ENCODE measurements at places on chromosomes 2 and 18.
A peak's percentile ranks its signal among the peaks of the same experiment; 100 is the strongest.

GRCh38 chr2:212173756-212174510, 364.7 kb downstream of the ERBB4 start:
- no peak for DNase-seq

- DNase-seq, result no peak
Measured at GRCh38 chr18:57900906-57901435, 97.9 kb upstream of the ATP8B1 start.

- DNase-seq, result no peak
Measured at GRCh38 chr2:165594935-165595255, 125.4 kb downstream of the CSRNP3 start.

DNA sequence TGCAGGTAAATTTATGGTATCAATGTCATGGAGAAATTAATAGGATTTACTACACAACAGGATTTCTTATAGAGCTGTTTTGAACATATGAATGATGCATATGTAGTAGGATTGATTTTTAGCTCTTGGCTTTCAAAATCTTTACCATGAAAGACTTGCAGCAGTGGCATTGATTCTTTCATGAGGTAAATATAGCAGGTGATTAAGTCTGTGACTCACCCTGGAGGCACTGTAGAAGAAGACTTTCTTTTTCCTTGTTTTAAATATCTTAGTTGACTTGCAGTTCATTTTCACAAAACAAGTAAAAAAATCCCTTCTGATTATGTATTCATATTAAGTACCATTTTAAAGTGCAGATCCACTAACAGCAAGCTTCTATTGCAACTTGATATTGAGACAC, 463.0 kb downstream of the FBXO15 start:
- peak; percentile 22 for DNase-seq

- no peak for DNase-seq
Measured at GRCh38 chr2:237754182-237754581, 44.4 kb upstream of the RBM44 start.

GRCh38 chr18:8468191-8468590, 141.0 kb upstream of the RAB12 start:
- DNase-seq, result no peak

- peak; percentile 74 for DNase-seq
Measured at GRCh38 chr2:44553456-44553855, 191.7 kb downstream of the CAMKMT start.

DNA sequence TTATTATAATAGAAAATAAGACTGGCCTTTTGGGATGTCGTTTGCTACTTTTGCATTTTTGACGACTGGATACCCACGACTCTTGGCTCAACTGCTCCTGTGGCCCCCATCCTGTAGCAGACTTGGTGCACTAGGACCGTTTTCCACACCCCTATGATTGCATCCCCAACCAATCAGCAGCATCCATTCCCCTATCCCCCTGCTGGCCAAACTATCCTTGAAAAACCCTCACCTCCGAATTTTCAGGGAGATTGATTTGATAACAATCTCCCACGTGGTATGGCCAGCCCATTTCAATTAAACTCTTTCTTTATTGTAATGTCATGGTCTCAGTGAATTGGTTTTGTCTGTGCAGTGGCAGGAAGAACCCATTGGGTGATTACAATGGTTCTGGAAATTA, 37.9 kb upstream of the TTR start:
- DNase-seq, result no peak

- peak; percentile 67 for DNase-seq
Measured at GRCh38 chr2:196170606-196171247, 651 bp downstream of the STK17B start.

DNA sequence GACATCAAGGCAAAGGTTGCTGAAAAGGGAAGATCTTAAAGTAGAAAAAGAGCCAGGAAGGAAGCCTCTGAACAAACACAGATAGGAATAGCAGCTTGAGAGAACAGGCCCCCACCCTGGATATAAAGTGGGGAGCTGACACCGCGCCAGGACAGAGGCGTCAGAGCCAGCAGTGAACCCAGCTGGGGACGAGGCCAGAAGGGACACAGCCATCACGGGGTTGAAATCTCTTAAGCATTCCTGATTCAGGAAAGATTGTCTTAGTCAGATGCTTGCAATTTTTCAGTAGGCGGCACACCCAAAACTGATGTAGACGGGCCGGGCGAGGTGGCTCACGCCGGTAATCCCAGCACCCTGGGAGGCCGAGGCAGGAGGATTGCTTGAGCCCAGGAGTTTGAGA, 93.8 kb upstream of the PHLPP1 start:
- DNase-seq, result no peak

DNA sequence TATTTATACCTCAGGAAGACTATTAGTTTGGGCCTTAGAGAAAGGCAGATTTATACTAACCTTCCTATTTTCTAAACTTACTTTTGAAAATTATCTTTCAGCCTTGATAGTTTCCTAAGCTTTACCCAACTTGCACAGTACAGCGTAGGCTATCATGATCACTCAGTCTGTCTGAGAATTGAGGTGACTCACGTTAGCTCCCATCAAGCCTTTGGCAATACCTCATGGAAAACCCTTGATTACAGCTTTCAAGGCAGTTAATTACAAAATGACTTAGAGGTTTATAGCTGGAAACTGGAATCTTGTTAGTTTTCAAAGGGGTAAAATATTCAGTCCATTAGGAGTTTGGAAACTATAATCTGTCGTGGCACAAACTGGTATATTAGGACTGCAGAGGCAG, 26.4 kb upstream of the ARMC9 start:
- DNase-seq, result peak; percentile 62

- no peak for DNase-seq
Measured at GRCh38 chr2:66460031-66460430, 25.1 kb downstream of the MEIS1 start.

- DNase-seq, result peak; percentile 59
Measured at GRCh38 chr2:62760555-62760954, 55.0 kb downstream of the EHBP1 start.

GRCh38 chr2:189557373-189557772, 23.2 kb downstream of the SLC40A1 start:
- DNase-seq, result no peak

DNA sequence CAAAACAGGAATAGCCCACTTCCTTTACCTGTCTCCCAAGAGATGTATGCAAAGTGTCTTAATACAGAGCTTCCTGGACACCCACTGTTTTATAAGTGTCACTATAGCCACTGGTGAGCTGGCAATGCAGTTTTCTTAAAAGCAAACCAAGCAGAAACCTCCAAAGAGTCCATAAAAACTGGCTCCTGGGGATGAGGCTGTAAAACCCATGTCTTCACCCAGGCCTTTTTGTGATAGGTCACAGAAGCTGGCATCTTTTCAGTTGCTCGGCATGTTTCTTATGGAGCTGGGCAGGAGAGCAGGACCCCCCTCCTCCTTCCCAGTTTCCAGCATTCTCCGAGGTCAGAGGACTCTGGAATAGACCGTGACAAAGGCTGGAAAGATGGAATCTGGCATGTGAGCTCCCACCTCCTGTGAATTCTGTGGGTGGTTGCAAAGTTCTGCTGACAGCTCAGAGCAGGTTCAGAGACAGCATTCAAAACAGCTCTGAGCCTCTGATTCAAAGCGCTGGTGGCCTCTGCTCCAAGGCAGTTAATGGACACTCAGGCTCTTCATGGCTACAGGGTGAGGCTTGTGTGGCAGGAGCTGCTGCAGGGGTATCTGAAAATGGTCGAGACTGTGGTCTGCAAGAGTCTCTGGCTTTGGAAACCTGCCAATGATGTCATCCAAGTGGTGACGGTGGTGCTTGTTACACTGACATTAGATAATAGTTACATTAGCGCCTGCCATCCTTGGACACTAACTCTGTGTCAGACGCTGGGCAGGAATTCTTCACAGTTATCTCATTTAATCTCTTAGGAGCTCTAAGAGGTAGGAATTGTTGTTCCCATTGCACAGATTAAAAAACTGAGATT, 283.4 kb downstream of the CLIP4 start:
- DNase-seq, result no peak

DNA sequence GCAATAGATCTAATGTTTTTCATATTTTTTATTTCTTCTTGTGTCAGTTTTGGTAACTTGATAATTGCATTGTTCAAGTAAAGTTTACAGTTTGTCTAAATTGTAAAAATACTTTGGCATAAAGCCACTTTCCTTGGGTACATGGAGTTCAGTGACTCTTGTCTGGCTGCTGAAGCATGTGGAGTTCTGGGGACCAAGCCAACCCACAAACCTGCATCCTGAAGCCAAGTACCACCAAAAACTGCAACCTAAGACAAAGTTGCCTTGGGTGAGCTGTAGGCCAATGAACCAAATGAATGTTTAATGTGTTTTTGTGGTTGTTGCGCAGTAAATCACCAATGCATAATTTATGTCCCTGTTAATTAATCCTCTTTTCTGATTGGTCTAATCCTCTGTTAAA, 872.6 kb downstream of the BCL11A start:
- DNase-seq, result no peak

- DNase-seq, result no peak
Measured at GRCh38 chr2:223597076-223597475, 5.1 kb downstream of the SCG2 start.

DNA sequence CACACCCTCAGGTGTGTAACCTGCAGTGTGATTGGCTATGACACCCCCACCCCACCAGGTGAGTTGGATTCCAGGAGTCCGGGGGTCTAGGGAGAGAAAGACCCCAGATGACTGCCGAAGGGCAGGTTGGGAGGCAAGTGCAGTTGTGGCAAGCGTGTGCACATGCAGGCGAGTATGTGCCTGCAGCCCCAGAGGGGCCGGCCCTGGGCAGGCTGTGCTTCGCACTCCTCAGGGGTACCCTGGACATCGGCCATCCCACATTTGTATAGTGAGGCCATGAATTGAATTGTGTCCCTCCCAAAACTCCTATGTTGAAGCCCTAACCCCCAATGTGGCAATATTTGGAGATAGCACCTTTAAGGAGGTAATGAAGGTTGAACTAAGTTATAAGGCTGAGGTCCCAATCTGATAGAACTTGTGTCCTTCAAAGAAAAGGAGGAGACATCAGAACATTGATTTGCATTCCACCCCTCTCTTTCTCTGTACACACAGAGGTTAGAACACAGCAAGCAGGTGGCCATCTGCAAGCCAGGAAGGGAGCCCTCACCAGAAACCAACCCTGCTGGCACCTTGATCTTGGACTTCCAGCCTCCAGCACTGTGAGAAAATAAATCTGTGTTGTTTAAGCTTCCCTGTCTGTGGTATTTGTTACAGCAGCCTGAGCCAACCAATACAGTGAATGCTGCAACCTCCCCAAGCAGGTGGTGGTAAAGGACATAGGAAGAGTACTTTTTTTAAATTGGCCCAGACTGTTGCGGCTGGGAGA, 241.8 kb downstream of the TFCP2L1 start:
- no peak for DNase-seq

DNA sequence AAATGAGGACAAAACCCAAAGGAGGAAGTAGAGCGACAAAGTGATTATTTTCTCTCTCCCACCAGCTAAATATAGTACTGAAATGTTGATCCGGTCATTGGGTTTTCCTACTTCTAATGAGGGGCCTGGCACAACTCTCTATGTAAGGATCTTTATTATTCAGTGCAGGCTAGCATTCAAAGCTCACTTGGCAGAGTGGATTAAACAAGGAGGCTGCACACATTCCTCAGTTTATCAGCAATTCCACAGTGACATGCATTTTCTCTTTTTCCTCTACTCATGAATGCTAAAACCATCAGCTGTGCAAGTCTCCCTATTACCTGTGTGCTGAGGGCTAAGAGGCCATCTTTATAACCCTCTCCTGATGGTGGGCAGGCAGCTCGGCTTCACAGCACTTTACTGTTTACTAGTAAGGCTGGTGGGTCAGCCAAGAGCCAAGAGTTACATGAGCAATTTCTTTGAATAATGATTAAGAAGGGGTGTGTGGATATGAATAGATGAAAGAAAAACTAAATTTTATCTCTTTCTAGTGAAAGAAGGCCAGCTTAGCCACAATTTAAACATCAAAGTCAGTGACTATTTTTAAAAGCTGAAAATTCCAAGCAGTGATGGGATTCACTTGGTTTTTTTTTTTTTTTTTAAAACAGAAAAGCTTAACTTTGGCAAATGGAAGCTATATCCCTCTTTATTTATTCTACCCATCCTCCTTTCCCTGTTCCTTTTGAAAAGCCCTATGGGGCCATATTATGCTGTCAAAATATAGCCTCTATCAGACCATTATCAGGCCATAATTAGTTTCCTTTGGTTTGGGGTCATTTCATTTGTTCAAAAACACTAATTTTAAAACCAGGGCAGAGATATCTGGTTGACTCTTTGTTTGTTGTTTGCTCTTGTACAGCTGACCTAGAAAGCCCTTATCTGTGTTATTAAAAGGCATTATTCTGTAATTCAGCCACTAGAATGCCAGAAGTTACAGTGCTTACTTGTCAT, 111.0 kb downstream of the RBM43 start:
- no peak for DNase-seq

GRCh38 chr2:74682501-74682900, 28.5 kb downstream of the SEMA4F start:
- DNase-seq, result no peak

DNA sequence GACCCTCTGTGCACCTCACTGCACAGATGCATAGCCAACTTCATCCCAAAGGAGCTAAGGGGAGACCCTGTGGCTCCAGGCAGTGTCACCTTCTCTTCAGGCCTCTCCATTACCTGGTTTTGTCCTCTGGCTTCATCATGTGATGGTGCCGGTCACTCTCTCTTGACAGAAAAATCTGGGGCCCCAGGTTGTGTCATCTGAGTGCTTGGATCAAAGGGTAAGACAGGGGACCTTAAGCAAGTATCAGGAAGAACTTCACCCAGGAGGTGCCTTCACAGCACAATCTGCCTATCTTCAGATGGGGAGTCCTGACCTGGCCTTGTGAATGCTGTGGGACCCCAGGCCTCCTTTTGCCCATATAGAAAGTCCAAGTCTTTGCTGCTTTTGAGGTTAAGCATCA, 104.4 kb downstream of the POLR1A start:
- no peak for DNase-seq

GRCh38 chr2:9807555-9808305, 35.5 kb upstream of the TAF1B start:
- DNase-seq, result no peak

DNA sequence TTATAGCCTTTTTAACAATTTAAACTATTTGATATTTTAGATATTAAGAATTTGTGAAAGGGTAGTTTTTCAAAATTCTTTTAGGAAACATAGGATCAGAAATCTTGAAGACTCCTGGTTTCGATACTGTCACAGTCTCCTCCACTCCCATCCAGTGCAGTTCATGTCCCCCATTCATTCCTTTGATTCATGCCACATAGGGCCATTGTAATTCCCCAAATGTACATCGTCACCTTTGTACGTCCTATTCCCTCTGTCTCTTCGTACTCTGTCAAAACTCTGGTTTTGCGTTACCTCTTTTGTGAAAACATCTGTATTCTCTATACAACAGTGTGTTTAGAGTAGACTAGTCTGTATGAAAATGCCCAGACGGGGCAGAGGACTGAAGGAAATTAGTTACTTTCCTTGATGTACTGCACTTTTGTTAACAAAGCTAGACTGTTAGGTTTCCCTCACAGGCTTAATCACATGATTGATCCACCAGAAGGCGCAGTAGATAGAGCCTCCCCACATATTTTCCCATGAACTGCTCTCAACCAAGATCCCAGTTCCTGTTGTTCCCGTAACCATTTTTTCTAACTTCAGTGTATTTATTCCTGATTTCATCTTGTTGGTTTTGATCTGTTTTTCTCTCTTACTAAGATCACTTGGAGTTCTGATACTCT, 2.5 kb downstream of the MRPL35 start:
- peak; percentile 53 for DNase-seq

- no peak for DNase-seq
Measured at GRCh38 chr18:6219116-6219717, 195.5 kb downstream of the L3MBTL4 start.

All from RPMI7951 (cell line).